ENCODE measurements at places on chromosomes 16 and 17.

GRCh38 chr16:75745823-75746222 lies 19.5 kb upstream of the CPHXL start:
- no peak for DNase-seq

GRCh38 chr17:61670691-61671090 lies 79.7 kb upstream of the NACA2 start:
- DNase-seq = no peak

GRCh38 chr16:19809693-19810092 lies 75.0 kb downstream of the GPRC5B start:
- no peak for DNase-seq

- DNase-seq = no peak
These were observed 97.1 kb downstream of the CDH11 start for GRCh38 chr16:65024767-65025178.

DNA sequence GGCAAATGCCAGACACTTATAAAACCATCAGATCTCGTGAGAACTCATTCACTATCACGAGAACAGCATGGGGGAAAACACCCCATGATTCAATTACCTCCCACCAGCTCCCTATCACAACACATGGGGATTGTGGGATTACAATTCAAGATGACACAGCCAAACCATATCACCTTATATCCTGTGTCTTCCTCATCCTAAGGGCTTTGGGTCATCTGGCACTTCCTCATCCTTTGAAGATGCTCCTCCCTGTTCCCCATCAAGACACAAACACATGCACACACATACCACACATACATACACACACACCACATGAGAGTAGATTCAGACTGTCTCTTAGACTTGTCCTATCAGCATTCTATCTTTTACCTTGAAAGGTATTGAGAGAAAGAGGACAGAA lies 2.8 kb upstream of the PMFBP1 start:
- DNase-seq = no peak

DNA sequence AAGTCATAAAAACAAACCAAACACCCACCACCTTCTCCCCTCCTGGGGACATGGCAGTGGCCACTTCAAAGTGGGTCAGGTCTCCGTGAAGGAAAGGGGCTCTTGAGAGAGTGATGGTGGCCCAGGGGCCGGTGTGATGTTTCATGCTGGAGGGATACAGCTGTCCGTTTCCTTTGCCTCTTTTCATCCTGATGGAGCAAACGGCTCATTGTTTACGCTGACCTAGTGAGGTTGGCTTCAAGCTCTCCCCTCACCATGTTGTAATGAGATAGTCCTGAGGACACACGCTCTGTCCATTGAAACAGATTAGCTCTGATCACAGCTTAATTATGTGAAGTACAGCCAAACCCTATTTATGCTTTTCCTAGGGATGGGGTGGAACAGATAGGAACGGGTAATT lies 34.2 kb downstream of the CDH13 start:
- no peak for DNase-seq

- DNase-seq = no peak
These were observed 225.4 kb downstream of the SEC14L1 start for GRCh38 chr17:77366206-77366557.

DNA sequence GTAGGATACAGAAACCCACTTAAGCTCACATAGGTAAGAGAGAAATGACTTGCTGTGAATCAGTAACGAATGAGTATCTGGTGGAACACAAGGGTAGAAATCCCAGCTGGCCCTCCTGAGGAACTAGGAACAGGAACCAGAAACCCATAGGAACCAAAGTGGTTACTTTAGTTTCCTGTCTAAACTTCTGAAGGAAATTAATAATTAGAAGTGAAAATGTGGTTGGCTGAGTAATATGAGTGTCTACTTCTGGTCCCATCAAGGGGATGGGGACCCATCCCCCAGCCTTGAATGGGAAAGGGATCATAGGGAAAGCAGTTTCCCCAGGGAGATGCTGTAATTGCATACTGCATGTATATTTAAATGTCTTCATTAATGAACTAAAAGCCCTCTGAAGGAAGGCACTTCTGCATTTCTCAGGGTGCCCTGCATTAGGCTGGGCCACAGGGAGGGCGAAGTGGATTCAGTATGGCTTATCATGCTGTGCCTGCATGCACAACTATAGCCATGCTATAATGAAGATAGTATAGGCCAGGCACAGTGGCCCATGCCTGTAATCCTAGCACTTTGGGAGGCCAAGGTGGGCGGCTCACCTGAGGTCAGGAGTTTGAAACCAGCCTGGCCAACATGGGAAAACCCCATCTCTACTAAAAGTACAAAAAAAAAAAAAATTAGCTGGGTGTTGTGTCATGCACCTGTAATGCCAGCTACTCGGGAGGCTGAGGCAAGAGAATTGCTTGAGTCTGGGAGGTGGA lies 45.6 kb downstream of the CYB5B start:
- no peak for DNase-seq

DNA sequence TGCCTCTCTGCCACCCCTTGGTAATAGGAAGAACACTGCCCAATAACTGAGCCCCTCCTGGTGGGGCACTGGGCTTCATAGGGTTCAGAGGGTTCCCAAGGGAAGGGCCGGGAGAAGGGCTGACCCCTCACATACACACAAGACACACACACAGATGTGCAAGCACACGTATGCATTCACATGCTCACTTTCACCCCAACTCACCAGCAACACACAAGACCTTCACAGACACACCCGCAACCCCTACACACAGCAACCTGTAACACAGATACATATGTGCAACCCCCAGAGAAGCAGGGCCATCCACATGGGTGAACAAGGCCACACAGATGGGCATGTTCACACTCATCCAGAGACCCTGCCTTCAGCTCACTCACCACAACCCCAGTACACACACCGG lies 225.1 kb downstream of the ZNF423 start:
- no peak for DNase-seq

DNA sequence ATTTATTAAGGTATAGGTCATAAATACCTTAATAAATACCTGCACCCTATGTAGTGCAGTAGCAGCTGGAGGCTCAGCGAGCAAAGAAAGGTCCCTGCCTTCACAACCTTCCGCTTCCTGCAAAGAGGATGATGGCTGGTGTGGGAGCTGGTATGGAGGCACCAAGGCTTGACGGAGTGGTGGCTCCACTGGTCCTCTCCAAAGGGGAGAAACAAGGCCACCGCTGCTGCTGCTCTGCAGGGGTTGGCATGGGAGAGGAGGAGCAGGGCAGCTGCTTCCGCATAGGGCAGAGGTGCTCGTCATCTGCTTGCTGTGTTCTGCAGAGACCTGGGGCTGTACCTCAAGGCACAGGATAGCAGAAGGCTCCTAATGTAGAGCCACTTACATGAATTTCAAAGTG lies 52.8 kb downstream of the NDEL1 start:
- no peak for DNase-seq

- no peak for DNase-seq
These were observed 78.8 kb upstream of the CDYL2 start for GRCh38 chr16:80883159-80883642.

GRCh38 chr16:89899879-89900481 lies 18.7 kb upstream of the MC1R start:
- DNase-seq = no peak

DNA sequence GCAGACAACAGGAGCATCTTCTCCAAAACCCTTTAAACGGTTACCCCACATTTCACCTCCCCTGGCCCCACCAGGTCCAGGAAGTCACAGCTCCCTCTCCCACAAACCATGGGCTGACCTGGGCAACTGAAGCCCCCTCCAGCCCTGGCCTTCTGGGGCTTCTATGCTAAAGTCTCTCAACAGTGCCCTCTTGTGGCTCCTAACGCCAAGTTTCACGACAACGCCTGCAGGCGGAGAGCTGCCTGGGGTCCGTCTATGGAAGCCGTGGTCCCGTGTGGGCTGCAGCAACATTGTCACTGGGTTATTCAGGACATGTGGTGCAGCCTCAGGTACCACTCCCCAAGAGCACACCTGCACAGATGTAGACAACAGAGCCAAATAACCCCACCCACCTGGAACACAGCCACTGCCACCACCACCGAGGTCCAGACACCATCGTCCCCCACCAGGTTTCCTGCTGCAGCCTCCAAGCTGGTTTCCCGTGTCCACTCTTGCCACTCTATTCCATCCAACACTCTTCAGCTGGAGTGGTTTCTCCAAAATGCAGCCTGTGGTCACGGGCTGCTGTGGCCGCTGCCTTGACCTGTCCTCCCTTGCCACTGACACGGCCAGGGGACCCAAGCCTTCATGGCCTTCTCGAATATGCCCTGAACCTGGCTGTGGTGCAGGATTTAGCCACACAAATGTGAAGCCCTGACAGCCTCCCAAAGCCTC lies 19.1 kb downstream of the C16orf95 start:
- no peak for DNase-seq

- DNase-seq = no peak
These were observed 5.0 kb upstream of the KCTD11 start for GRCh38 chr17:7346761-7347614.

- no peak for DNase-seq
These were observed 73.5 kb upstream of the KIF2B start for GRCh38 chr17:53749178-53749577.

DNA sequence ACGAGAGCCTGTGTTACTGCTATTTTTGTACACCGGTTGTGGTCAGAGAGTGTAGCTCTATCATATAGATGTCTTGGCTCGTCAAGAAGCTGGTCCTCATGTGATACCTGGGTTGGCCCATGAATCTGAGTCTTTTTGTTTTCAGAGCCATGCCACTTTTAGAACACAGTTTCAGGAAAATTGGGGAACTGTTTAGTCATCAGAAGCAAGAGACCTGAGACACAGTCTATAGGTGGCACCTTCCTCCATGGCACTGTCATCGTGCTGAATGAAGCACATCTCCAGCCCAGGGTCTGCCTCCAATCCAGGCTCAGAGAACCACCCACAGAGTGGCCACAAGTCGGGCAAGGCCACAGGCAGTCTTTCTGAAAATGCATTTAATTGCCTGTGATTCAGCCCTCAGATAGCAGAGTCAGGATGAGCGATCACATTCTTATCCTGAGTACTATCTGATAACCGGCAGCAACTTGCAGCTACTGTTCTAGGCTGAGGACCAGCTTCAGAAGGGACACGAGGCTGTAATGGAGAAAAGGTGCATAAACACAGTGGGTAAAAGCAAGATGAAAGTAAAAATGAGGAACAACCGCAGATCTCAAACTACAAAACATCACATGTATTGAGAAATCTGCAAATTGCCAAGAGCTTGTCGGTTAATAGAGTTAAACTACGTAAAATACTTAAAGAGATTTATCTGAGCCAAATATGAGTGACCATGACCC lies 14.2 kb upstream of the HAPSTR1 start:
- no peak for DNase-seq

GRCh38 chr17:57604771-57605674 lies 140.1 kb downstream of the CCDC182 start:
- DNase-seq = peak; percentile 34

DNA sequence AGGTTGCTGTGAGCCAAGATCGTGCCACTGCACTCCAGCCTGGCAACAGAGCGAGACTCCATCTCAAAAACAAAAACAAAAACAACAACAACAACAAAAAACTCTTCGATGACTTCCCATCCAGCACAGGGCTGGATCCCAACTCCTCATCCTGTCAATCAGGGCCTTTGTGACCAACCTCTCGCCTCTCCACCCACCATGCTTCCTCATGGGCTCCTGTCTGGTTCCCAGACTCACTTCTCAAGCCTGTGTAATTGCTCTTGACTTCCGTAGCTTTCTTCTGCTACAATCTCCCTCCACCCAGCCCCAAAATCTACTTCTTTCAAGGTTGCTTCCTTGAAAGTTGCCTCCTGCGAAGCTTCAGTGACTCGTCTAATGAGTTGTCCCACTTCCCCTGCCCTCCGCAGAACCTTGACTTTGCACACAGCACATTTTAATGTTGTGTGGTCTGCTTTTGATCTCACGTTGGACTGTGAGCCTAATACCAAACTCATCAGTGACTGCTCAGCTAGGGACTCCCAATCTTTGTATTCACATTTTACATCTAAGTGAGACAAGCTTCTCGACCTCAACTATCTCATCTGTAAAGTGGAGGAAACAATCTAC lies 936 bp upstream of the RASL10B start:
- DNase-seq = no peak

DNA sequence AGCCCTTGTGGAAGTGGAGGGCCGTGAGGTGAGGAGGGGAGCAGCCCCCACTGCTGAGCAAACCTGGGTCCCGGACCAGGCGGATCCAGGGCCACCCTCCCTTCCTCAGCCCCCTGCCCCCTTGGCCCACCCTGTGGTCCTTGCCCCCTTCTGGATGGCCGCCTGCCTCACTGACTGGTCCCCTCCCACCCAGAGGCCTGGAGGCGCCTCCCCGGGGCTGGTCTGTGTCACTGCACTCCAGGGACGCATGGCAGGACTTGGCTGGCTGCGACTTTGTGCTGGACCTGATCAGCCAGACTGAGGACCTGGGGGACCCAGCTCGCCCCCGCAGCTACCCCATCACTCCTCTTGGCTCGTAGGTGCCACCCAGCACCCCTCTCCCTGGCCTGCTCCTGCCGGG lies 19.2 kb upstream of the SMIM5 start:
- no peak for DNase-seq

GRCh38 chr16:30967795-30968194 lies 10.2 kb downstream of the SETD1A start:
- no peak for DNase-seq

- DNase-seq = peak; percentile 89
These were observed 39.3 kb downstream of the CYB561 start for GRCh38 chr17:63406689-63407330.

DNA sequence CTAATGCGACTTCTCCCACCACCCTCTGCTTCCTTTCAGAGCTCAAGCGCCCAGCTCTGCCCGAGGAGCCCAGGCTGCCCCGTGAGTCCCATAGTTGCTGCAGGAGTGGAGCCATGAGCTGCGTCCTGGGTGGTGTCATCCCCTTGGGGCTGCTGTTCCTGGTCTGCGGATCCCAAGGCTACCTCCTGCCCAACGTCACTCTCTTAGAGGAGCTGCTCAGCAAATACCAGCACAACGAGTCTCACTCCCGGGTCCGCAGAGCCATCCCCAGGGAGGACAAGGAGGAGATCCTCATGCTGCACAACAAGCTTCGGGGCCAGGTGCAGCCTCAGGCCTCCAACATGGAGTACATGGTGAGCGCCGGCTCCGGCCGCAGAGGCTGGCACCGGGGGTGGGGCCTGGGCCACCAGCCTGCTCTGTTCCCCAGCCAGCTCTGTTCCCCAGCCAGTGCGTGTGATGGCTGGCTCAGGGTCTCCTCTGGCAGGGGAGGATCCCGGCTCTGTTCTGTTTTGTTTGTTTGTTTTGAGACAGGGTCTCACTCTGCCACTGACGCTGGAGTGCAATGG lies 18.7 kb downstream of the CRISPLD2 start:
- no peak for DNase-seq

DNA sequence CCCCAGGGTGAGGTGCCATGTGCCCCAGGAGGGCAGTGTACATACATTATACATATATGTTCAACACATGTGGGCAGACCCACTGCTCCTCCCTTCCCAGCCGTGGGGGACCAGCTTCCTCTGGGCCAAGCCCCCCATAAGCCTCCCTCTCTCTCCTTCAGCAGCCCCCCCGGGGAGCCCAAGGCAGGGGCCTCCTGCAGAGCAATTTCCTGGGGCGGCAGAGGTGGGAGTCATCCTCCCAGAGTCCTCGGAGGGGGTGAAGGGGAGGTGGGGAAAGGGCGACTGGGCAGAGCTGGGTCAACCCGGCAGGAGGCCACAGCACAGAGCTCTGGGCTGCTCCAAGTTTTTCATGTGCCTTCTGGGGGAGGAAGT lies 235.1 kb downstream of the ZNF423 start:
- DNase-seq = no peak
